ENCODE measurements at places on chromosomes 6 and 20. TPM values are rescaled to one million over a fixed set of nuclear protein-coding genes. Genes with fewer than 3 reads are reported as not detected.

- no peak for ATAC-seq
Measured at GRCh38 chr6:150298676-150299075, 70.1 kb upstream of the IYD start.

DNA sequence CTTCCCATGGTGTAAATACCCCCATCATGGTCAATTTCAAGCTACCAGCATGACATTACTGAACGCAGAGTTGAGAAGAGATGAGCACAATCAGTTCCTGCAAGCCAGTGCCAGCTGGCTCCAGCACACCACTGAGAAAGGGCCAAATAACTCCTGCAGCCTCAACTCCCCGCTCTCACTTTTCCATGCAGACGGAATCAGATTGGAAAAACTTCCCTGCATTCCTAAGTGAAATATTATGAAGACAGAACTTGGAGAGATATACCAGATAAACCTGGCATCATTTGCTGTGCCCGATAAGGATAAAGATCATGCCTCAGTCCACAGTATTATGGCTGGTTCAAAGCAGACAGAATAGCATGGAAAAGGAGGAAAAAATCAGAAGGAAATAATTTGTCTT, 56.7 kb downstream of the FILIP1 start:
- no peak for ATAC-seq

DNA sequence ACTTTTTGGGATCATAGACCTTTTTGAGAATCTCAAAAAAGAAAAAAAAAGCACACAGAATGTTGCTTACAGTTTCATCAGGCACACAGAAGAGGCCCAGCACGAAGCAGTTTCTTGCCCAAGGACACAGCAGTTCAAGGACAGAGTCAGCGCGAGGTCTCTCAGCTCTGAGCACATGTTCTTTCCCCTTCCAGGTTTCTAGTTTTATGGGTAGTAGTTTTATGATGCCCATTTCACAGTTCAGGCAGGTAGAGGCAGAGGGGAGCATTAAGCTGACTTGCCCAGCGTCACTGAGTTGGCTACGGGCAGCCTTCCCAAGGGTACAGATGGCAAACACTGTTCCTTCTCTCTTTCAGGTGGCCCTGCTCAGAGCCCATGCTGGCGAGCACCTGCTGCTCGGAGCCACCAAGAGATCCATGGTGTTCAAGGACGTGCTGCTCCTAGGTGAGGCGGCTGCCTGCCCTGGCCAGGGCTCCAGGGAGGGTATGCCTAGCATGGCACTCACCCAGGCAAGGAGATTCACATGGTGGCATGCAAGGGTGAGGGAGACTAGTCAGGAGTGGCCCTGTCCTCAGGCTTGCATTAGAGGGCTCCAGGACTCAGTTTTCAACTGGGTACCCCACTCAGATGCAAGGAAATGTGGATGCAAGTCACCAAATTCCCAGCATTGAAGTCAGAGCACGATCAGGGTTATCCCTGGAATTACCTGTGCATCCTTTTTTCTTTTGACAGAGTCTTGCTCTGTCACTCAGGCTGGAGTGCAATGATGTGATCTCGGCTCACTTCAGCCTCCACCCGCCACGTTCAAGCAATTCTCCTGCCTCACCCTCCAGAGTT, 57.4 kb upstream of the TTPAL start:
- no peak for ATAC-seq

GRCh38 chr20:13915284-13915683, 75.1 kb downstream of the SEL1L2 start:
- ATAC-seq: no peak

DNA sequence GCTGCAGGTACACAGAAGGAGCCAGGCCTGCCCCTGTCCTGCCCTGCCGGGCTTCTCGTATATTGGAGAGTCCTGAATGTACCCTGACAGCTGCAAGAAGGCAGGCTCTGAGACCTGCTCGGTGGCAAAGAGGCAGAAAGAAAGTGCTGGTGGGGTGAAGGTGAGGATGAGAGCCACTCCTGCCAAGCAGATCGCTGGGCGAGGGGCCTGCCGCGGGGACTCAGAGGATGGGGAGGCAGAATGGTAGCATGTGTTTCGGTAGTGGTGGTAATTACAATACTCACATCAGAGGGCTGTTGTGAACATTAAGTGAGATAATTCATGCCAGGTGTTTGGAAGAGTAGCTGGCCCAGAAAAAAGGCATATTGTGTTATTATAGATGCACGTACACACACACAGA, 56.6 kb upstream of the SLC22A23 start:
- ATAC-seq: no peak

DNA sequence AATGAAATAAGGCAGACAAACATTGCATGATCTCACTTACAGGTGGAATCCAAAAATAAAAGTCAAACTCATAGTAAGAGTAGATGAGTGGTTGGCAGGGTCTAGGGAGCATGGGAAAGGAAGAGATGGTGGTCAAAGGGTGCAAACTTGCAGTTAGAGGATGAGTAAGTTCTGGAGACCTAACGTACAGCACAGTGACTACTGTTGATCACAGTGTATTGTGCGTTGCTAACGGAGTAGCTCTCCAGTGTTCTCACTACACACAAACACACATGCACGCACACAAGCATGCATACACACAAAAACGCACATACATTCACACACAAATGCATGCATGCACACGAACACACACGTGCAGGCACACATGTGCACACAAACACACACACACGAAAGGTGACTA, 54.9 kb downstream of the LY86 start:
- no peak for ATAC-seq

Gene C20orf204
- total RNA-seq: 1.1 TPM

Gene PMEPA1
- 0.61 TPM for total RNA-seq

Gene C6orf141
- total RNA-seq: not detected

Gene HLA-DPA1
- 0.56 TPM for total RNA-seq
